ENCODE measurements at places on chromosomes 11 and 22. TPM values are rescaled to one million over a fixed set of nuclear protein-coding genes. Genes with fewer than 3 reads are reported as not detected.

Gene USH1C
- not detected for total RNA-seq

Gene EFCAB6
- total RNA-seq: 0.24 TPM

Gene GNG3
- not detected for total RNA-seq

Gene CRYBB2
- total RNA-seq: not detected

Gene DTX4
- 5.7 TPM for total RNA-seq

Gene PNPLA3
- total RNA-seq: 11.7 TPM

Gene RIMBP3B
- not detected for total RNA-seq

Gene SHANK2
- 1.5 TPM for total RNA-seq

Gene LARGE1
- total RNA-seq: 8.8 TPM

Gene MAPK8IP1
- 0.78 TPM for total RNA-seq

Gene SYNGR1
- 1.1 TPM for total RNA-seq

Gene CDC42BPG
- 11.1 TPM for total RNA-seq

Gene LRP4
- 9.5 TPM for total RNA-seq
